ENCODE measurements at places on chromosomes 7 and 10.

DNA sequence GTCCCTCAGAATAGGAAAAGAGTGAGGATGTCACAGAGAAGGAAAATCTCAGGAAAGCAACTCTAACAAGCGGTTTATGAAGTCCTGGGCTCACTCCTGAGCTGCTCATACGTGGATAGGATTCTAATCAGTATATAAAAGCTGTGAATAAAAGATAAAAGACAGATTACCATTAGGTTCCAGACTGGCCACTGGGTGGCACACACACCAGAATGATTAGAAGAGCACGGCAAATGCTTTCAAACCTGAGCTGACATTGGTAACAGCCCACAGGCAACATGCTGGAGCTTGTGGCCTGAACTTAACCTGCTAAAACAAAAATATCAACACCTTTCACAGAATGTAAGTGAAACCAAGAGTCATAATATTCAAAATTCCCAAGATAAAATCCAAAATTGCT lies 370.8 kb downstream of the GRID1 start:
- DNase-seq = peak; percentile 18

DNA sequence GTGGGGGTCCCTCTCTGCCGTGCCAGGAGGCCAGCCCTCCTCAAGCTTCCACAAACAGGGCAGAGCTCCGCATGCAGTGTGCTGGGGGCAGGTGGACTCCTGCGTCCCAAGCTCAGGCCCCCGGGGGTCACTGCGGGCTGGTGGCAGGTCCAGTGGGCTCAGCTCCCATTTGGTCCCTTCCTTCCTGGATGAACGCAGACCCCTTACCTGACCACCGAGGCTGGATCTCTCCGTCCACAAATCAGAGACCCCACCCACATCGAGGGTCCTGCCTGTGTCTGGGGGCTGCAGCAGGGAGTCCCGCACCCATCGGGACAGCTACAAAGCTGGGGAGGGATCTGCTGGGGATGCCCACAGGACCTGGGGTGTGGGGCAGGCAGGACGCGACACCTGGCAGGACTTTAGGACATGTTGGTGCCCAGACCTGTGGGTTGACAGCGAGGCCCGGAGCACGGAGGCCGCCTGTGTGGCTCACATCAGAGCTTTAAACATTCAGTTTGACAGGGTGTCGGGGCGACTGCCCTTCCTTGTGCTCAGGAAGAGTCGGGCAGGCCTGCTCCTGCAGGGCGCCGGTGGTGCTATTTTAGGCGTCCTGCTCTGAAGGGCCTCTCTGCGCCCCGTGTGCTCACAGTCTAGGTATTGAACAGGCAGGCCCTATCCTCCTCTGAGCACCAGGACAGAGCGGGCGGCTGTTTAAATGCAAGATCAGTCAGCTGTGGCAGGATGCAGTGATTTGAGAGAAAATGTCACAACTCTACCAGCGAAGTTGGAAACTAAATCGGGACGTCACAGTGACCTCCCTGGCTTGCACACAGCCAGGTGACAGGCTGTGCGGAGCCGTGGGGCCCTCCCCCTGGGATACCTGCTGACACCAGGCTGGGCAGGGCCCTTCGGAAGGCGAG lies 15.9 kb upstream of the CFAP46 start:
- DNase-seq = no peak

GRCh38 chr7:146486519-146486918 lies 369.9 kb downstream of the CNTNAP2 start:
- no peak for DNase-seq

- DNase-seq = no peak
Observed at GRCh38 chr7:284762-285722, 4.9 kb upstream of the FOXL3 start.

Data from ELR (cell line).